GM04504 (cell line): ENCODE measurements at places on chromosomes 3 and 15.

DNA sequence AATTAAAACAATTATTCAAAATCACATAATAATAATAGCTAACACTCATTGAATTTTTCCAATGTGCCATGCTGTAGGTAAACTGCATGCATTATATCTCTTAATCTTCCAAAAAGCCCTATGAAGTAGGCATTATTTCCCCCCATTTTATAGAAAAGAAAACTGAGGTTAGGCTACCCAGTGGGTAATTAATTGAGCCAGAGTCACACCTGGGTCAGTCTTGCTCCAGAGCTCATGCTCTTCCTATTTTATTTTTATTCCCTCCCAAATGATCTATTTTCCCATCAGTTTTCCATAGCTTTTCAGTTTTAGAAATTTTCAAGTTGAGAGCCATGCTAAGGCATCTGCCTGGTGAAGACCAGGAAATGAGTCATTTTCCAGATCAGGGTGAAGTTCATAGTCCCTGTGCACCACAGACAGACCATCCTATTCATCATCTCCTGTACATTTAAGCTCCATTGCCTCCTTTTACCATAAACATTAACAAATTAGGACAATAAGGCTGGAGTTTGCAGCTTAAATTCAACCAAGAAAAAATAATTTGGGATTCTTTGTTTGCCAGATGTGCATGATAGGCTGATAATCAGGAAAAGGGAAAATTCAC lies 417.3 kb downstream of the OTOL1 start:
- DNase-seq, result no peak

DNA sequence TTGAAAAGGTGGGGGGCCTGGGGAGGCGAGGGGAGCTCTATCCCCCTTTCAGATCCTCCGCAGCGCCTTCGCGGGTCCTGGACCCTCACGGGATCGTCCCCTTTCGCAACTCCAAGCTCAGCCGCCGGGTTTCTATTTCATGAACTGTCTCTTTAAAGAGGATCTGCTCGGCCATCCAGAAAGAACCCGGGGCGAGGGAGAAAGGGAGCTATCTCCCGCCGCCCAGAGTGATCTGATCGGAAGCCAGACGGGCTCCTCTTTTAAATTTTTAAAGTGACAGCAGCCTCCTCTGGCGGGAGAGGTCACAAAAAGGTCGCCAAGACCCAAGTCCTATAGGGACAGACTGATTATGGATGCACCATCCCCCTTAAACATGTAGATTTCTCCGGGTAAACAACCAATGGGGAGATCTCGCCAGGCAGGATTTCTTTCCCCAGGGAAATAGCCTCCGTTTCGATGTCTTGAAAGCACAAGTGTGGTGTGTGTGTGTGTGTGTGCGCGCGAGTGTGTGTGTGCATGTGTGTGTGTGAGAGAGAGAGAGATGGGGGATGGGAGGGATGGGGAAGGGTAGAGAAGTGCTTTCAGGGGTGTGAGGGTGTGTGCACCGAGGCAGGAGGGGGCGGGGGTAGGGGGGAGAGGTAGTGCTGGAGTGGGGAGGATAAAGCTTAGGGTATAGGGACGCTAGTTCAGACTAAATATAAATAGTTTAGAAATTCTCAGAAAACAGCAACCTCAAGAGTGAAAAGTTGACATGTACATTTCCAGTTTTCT lies 516.1 kb downstream of the MECOM start:
- DNase-seq, result peak; percentile 19

GRCh38 chr3:44284949-44285348 lies 43.3 kb downstream of the TOPAZ1 start:
- DNase-seq, result no peak

DNA sequence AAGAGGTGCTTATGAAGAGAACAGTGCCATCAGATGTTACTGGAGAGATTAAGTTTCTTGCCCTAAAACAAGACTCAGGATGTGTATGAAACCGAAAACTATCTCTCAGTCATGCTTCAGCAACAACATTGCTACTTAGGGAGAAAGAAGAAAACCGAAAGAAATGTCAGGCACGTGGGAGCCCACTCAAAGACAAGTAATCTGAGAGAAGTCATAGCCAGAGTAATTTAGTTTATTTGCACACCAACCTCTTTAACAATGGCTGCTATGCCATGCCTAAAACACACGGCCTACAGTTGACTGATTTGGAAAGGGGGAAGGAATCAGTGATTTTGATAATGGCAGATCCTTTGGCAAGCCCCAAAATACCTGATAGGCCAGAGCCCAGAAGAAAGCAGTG lies 162.9 kb downstream of the TIGIT start:
- DNase-seq, result no peak

DNA sequence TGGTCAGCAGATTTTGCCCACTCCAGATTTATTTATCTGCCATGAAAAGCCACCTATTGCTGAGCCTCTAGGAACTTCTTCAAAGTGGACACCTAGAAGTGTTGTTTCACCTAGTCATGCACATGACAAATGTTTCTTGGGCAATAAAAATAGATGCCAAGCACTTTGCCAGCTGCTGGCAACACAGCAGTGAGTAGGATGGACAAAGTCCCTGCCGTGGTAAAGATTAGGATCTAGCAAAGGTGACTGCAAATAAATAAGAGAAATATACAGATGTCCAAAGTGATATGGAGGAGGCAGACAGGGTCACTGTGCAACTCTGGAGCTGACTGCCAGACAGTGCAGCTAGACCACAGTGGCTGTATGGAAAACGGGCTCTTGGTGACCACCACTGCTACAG lies 137.9 kb downstream of the SUCLG2 start:
- DNase-seq, result no peak

DNA sequence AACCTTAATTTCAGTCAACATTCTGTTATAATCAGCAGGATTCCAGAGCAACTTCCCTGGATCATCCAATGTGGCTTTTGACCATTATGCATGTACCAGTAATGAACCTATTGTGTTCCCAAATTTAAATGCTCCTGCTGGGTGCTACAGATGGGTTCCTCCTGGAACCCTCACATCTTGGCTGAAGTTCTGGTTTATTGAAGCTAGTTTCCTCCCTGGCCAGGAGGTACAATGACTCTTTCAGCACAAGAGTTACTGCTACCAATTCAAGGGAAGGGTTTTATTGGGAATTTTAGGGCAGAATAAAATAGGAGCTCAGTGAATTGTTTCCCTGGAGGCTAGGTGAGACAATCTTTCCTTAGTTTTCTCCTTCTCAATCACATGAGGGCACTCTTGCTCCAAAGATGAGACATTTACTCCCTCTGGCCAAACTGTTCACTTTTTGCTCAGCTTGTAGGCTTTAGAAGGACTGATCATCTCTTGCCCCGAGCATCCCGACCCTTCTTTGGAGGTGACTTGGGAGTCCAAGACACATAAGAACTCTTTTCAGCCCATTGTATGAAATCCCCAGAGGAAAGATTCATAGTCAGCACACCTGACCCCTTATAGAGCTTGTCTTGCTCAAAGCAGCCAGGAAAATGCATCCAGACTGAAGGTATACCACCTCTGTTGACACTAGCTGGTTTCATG lies 8.8 kb upstream of the NPHP3 start:
- DNase-seq, result peak; percentile 28

GRCh38 chr3:79012530-79012913 lies 755.3 kb downstream of the ROBO1 start:
- no peak for DNase-seq

GRCh38 chr3:20043396-20043795 lies 3.1 kb downstream of the KAT2B start:
- no peak for DNase-seq

DNA sequence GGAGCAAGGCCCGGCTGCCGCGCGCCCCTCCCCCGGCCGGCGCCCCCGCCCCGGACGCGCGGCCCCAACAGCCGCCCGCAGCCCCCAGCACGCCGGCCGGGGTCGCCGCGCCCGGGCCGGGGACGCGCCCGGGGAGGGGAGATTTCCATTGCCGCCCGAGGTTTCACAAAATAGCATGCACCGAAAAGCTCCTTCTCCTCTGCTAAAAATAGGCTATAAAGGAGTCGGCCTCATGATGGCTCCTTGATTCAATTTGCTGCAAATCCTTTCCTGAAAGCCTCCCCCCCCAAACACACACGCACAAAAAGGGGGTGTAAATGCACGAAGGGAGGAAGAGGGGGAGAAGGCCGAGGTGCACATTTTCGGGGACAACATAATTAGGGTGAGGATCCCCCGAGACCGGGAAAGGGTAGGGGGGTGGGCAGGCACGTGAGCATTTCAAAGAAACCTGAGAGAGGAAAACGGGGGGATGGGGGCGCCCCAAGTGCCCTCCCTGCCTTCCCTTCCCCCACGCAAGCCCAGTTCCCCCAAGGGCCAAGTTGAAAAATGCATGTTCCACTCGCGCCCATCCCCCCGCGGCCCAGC lies 734 bp downstream of the TBL1XR1 start:
- no peak for DNase-seq

GRCh38 chr15:63211549-63211948 lies 22.1 kb downstream of the RAB8B start:
- DNase-seq, result no peak

DNA sequence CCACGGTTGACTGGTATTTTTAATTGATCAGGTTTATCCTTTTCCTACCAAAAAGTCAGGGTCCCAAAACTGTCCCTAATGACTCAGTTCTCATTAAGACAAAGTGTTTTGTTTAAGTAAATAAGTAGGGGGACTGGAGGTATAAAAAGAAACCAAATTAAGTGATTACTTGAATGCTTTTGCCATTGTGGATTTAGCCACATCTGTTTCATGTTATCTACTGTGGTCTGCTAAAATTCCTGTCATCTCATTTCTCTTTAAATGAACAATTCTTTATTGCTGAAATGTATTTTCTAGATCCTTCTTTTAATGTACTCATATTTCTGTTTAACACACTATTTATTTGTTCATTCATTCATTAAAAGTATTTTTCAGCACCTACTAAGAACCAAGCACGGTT lies 625.9 kb upstream of the ADAMTS9 start:
- DNase-seq, result no peak

DNA sequence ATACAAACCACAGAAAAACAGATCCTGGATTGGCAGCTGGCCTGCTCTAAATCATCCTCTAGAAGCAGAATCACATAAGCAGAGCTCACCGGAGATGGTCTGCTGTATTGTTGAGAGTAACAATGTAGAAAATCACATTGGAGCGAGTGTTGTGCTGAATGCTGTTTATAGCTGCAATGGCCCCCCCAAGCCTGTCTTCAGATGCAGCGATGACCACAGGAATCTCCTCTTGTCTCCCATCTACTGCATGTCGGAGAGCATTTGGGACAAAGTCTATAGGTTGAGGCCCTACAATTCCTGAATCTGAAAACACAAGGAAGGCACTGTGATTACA lies 8.0 kb downstream of the GLT8D1 start:
- no peak for DNase-seq

- no peak for DNase-seq
Measured at GRCh38 chr3:187107989-187108388, 31.3 kb downstream of the RPL39L start.

DNA sequence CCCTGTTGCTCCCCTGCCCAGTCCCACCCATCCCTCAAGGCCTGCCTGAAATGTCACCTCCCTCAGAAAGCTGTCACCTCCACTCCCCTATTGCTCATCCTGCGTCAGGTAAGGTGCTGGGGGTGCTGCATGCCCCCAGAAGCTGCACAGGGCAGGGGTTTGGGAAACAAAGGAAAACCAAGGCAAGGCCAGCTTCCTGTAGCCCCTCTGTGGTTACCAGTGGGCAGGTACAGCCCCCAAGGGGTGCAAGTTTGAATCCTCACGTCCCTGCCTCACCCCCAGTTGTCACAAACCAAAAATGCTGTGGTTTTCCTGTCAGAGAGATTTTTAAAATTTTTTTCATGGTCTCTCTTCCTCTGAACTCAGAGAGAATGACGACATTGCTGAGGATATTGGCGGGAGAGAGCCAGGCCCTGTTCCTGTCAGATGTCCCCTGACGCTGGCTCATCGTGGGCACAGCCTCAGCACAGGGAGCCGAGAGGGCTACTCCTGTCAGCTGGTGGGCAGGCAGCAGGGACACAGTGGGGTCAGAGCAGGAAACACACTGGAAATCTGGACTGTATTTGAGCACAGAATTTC lies 27.0 kb downstream of the PSTPIP1 start:
- peak; percentile 32 for DNase-seq
